Esophagus squamous epithelium (tissue), 5 donors: ENCODE measurements at places on chromosomes 7 and 10.

DNA sequence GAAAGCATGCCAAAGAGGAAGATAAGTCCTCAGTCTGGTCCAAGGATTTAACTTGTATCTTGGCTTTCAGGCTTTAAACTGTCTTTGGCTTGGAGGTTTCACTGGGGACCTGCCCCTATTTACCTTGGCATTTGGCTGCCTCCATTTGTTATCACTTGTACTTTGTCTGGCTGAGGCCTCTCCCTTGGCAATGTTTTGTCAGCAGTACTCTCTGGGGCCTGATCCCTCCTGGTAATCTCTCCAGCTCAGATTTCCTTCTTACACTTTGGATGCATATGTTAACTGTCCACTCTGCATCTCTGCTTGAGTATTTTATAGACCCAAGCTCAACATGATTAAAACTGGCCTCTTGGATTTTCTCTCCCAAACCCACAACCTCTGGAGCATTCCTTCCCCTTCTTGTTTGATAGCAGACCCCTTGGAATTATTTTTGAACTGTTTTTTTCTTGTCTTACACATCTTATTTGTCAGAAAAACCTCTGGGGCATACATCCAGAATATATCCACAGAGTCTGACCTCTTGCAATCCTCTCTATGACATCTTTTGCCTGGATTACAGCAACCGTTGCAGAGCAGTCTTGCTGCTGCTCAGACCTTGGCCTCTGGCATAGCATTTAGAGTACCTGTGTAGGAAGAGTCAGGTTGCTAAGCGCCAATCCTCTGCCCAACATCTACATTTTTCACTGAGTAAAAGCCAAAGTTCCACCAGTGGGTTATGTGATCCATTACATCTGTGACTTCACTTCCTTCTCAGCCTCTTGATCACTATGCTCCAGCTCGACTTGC, 35.2 kb downstream of the ZNF487 start:
- no peak overlapping the region for H3K4me3 ChIP-seq
- no peaks in the 10 kb centered on the region for H3K36me3 ChIP-seq
- H3K27me3 ChIP-seq, result no peaks in the 10 kb centered on the region
- H3K27ac ChIP-seq, result no peak overlapping the region
- no peak for DNase-seq
- H3K4me1 ChIP-seq, result no peaks in the 10 kb centered on the region

GRCh38 chr7:75040512-75040911, 33.1 kb downstream of the RCC1L start:
- H3K36me3 ChIP-seq, result no peaks in the 10 kb centered on the region
- no peaks in the 10 kb centered on the region for H3K27me3 ChIP-seq
- H3K27ac ChIP-seq, result no peak overlapping the region
- no peak for DNase-seq
- no peak overlapping the region for H3K4me3 ChIP-seq
- H3K4me1 ChIP-seq, result peaks cover 5% of the 10 kb centered on the region

GRCh38 chr10:44864051-44864450, 47.1 kb upstream of the TMEM72 start:
- peaks cover 9% of the 10 kb centered on the region for H3K4me1 ChIP-seq
- DNase-seq, result no peak
- H3K27me3 ChIP-seq, result no peaks in the 10 kb centered on the region
- H3K4me3 ChIP-seq, result peak overlapping the region; percentile 47

- peaks cover 13% of the 10 kb centered on the region for H3K4me1 ChIP-seq
- H3K27ac ChIP-seq, result no peak overlapping the region
- no peaks in the 10 kb centered on the region for H3K36me3 ChIP-seq
- peak overlapping the region; percentile 3 for H3K4me3 ChIP-seq
Observed at GRCh38 chr10:116274064-116274904, 1.3 kb upstream of the GFRA1 start.

GRCh38 chr10:72889391-72889831, 4.1 kb upstream of the OIT3 start:
- no peaks in the 10 kb centered on the region for H3K27me3 ChIP-seq
- H3K4me1 ChIP-seq, result no peaks in the 10 kb centered on the region
- H3K27ac ChIP-seq, result no peak overlapping the region
- H3K4me3 ChIP-seq, result no peak overlapping the region
- no peaks in the 10 kb centered on the region for H3K36me3 ChIP-seq

- no peak for DNase-seq
- H3K4me1 ChIP-seq, result no peaks in the 10 kb centered on the region
- no peak overlapping the region for H3K27ac ChIP-seq
- no peak overlapping the region for H3K4me3 ChIP-seq
- H3K36me3 ChIP-seq, result no peaks in the 10 kb centered on the region
- H3K27me3 ChIP-seq, result peaks cover 13% of the 10 kb centered on the region
Observed at GRCh38 chr10:117616179-117616578, 73.6 kb downstream of the EMX2 start.

DNA sequence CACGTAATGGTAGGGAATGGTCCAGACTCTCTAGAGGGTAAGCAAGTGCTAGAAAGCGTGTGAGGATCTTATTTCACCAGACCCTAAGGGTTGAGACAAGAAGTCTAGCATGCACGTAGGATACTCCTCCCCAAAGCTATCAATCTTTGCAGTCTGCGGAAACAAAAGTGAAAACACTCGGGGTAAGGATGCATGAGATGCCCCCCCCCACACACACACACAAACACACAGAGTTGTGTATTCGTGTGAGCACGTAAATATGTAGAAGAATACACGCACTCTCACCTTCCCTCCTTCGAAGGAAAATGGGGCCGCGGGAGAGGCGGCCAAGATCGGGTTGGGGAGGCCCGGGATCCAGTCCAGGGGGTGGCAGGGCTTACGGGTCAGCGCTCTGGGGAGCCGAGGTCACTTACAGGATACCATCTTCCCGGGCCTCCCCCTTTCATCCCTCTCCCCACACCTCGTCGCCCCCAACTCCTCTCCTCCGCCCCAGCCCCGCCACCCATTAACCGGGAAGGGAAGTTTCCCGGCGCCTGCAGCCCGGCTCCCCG, 455 bp downstream of the CUL2 start:
- H3K27me3 ChIP-seq, result no peaks in the 10 kb centered on the region
- H3K27ac ChIP-seq, result peak overlapping the region; percentile 95
- H3K36me3 ChIP-seq, result no peaks in the 10 kb centered on the region
- DNase-seq, result no peak
